ENCODE measurements at places on chromosomes 1 and 21.

DNA sequence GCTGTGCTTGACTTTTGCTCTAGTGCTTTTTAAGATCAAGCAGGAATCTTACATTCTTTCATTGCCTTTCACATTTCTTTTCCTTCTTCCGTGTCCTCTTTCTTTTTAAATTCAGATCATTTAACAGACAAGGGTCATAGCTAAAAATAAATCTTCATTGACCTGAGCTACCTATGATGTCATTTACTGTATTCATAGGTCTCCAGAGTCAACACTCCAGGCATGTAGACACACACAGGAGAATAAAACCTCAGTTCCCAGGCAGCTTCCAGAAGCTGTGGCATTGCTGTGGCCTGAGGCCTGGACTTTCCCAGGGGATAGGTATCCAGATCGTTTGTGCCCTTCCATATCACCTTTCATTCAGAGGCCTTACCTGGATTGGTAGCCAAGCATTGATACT is 38.5 kb upstream of the ENAH start:
- DNase-seq, result no peak

- DNase-seq, result no peak
These were observed 255.5 kb upstream of the SGIP1 start for GRCh38 chr1:66278260-66279021.

DNA sequence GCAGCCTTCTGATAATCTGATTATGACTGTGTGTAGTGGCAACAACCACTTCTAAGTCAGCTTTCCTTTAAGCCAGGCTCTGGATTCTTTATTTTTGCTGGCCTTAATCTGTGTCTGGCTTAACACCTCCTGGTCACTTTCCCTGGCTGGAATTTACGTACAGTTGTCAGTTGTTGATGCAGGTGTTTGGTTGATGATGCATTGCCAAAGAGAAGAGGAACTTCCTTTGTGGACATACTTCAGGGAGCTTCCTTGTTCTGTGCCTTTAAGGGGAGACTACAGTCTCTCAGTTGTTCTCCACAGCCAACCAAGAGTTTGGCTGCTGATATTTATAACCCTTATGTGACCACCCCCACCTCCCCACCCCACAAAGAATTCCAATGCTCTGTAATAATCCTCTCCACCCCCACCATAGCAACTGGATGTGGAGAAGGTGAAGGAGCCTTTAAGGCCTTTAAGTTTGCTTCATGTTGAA is 96.0 kb upstream of the BMP8A start:
- no peak for DNase-seq

DNA sequence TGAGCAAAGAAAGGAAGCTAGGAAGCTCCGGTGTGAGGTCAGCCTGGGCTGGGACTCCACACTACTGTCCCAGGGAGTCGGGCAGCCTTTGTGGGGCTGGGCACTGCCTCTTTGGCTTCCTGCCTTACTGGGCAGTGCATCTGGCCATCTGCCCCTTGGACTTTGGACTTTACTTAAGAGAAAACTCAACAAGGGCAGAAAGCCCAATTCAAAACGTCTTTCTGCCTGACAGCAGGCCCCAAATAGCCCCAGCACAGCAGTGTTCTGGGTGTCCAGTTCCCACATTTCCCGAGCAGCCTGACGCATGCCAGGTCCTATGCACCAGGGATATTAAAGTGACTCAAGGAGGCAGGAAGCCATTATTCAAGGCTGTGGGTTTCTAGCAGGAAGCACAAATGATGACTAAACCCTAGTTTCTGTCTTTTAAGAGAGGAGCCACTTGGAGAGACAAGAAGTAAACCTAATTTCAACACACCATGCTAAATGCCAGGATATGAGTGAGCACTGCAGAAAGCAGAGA is 37.9 kb upstream of the EDEM3 start:
- no peak for DNase-seq

DNA sequence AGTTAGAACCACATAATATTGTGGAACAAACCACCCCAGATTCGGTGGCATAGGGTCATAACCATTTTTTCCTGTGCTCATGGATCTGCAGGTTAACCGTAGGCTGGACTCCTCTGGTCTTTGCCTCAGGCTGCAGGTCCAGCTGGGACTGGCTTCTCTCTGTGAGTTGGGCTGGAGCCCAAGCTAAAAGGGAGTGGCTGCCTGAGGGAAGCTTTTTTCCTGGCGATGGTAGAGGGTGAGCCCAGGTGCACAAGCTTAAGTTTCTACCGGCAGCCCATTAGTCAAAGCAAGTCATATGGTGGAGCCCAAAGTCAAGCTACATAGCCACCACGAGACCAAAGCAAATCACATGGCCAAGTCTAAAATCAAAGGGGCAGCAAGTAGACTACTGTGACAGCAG is 13.8 kb downstream of the EPHX4 start:
- no peak for DNase-seq

- no peak for DNase-seq
These were observed 5.5 kb downstream of the ETNK2 start for GRCh38 chr1:204146309-204146708.

DNA sequence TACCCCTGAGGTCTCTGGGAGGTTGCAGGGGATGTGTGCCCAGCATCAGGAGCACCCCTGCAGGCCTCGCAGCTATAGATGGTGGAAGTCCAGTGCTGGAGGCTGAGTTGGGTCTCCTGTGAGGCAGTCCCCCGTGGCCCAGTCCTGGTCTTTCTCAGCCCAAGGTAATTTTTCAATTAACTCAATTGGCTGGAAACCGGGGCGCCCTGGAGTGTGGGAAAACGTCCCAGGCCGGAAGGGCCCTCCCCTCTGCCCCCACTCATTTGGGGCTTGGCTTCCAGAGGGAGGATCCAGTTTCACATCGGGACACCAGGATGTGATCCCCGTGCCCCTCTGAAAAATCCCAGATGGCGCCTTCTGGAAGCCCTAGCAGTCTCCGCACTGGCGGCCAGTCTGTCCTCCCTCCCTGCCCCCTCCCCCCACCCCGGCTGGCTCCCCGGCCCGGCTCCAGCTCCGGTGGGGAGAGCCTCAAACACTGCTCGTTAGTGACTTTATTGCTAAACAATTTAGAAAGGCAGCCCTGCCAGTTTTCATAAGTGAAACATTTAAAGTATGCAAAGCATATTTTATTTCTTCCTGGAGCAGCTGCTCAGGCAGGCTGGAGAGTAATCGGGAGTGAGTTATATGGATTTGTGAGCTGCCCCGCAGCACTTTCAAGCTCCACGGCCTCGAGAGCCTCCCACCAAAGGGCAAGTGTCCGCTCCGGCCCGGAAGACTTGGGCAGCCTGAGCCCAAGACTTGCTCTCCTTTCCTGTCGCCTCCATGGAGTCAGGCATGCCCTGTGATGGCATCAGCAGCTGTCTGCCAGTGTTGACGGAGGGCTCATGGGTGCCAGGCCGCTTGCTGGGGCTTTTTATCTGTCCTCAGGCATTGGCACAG is 208.2 kb upstream of the TMEM51 start:
- no peak for DNase-seq

- DNase-seq, result no peak
These were observed 121.3 kb downstream of the MAST2 start for GRCh38 chr1:45924736-45925135.

DNA sequence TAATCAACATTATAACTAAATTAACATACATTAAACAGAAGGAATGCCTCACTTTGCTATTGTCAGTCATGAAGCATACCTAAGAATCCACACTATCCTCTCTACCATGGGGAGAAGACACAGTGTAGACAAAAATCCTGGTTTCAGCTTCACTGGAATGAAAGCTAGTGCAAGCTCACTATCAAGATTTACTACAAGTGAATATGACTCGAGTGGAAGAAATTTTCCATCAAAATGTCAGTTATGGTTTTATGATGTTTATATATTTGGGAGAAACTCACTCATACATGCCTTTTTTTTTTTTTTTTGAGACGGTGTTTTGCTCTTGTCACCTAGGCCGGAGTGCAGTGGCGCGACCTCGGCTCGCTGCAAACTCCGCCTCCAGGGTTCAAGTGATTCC is 424.3 kb downstream of the KCNT2 start:
- DNase-seq, result no peak

DNA sequence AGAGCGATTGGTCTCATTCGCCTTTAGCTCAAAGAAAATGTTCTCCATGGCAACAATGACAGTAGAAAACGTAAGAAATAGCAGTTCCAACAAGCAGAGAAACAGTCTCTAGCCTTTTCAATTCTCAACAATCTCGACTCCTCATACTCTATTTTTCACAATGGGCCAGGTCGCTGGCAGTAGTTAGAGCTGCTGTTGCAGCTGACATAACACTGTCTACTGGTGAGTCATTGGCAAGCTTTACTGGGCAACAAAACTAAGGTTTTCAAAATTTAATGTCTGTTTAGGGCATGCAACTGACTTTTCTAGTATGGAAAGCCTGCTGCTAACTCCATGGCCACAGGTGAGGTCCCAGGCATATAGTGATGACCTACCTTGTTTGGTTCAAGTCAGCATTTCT is 221.1 kb upstream of the KAZN start:
- no peak for DNase-seq

- DNase-seq, result no peak
These were observed 11.6 kb upstream of the OR2G2 start for GRCh38 chr1:247576514-247576913.

DNA sequence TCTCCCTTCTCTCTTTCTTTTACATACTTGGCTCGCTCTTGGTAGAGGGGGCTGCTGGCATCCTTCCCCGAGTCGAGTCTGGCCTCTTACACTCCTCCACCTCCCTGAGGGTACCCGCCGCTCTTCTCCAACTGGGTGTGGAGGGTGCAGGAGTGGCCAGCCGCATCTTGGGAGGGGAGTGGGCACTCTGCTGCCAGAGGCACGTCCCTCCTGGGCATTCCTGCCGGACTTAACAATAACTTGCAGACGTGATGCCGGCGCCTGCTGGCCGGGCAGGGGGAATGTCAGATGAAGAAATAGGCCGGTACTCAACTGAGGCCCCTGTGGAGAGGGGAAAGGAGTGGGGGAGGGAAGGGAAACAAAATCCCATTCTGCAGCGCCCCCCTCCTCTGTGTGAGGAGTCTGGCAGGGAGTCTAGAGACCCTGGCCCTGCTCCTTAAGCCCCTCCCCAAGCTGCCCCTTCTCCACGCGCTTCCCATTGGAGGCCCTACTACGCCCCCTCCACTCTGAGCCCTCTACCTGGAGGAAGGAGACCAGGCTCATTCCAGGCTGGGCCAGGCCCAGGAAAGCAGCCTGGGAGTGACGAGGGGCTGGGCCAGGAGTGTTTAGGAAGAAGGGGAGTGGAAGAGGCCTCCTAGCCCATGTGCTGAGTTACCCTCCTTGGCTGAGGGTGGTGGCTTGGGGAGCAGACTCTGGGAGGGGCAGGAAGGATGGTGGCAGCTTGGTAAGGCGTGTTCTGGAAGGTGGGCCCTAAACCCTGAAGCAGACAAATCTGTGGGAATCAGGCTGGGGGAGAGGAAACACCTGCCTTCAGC is 1.8 kb downstream of the ATP2B4 start:
- no peak for DNase-seq

DNA sequence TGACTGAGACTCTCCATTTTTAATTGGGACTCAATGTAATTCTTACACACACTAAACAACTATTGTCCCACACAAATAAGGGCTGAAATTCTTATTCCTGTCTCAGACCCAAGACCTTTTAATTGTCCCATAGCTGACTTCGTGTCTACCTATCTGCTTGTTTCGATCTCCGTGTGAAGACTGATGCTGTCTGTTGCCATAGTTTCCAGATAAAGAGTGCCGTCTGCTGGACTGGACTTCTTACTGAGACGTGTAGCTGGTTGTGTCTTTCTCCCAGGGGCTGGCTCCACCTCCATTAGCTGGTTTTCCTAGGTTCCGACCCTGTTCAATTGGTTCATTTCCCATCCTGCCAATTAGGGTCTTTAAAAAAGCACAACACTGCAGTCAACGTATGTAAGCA is 235.3 kb upstream of the PLXNA2 start:
- DNase-seq, result no peak

- DNase-seq, result no peak
These were observed 15.2 kb downstream of the MYOM3 start for GRCh38 chr1:24096739-24097103.

GRCh38 chr1:92443893-92444292 is 42.8 kb downstream of the GFI1 start:
- DNase-seq, result no peak

DNA sequence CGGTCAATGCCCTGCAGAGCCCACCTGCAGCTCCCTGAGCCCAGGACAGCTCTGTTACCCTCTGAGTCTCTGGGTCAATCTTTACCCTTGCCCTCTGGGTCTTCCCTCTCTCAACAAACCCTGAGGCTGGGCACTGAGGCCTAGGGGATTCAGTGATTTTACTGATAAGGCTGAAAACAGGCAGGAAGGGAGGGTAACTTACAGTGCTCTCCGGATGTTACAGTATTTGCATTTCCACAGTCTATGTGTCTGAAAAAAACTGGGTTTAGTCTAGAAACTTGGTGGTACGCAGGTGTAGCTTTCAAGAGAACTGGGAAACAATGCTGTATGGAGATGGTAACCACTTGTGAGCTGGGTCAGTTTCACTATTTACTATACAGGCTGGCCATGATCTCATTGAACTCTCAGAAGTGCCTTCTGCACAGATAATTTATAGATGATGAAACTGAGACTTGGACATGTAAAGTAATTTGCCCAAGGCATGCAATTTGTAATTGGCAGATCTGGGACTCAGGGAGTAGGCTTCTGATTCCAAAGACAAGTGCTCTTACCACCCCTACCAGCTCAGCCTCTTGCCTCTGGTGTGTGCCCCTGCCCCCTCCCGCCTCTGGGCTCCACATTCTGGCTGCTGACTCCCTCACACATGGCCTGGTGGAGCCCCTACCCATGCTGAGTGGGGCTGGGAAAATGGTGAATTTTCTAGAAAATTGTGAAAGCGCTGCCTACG is 48.8 kb downstream of the TENT5C start:
- DNase-seq, result no peak

DNA sequence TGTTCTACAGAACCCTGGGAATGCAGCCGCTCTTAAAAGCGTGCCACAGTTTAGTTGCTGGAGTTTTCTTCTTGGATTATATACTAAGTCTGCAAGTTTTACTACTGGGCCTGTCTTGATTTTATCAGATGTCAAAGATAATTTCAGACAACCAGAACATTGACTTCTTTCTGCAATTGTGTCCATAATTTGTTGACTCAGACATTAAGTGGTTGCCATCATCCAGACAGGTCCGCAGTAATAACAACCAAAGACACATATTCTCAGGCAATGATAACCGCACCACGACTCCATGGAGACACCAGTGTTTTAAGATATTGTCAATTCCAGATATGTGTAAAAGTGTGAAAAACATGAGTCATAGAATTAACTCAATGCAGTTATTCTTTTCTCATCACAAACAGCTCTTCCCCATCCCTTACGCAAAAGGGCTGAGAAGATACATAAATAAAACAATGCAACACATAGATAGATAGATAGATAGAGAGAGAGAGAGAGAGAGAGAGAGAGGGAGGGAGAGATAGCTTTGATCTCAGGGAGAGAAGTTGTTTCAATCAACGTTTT is 90.4 kb upstream of the FMN2 start:
- no peak for DNase-seq

- no peak for DNase-seq
These were observed 14.0 kb downstream of the DEGS1 start for GRCh38 chr1:224196813-224197600.
